ENCODE measurements at places on chromosomes 16 and 17. TPM values are rescaled to one million over a fixed set of nuclear protein-coding genes. Genes with fewer than 3 reads are reported as not detected.

Gene CCDC144A
- total RNA-seq, result 1.2 TPM

- DNase-seq, result no peak
- no peaks in the 10 kb centered on the region for H3K27me3 ChIP-seq
- H3K4me1 ChIP-seq, result no peaks in the 10 kb centered on the region
- no peak overlapping the region for H3K4me3 ChIP-seq
These were observed 9.1 kb downstream of the CHST6 start for GRCh38 chr16:75486014-75486675.

GRCh38 chr16:2003827-2004641 is 5.6 kb downstream of the ZNF598 start:
- H3K4me1 ChIP-seq, result peaks cover 17% of the 10 kb centered on the region
- DNase-seq, result peak; percentile 93
- no peak overlapping the region for H3K4me3 ChIP-seq
- H3K27ac ChIP-seq, result no peak overlapping the region
- no peaks in the 10 kb centered on the region for H3K27me3 ChIP-seq
- H3K36me3 ChIP-seq, result peaks cover 4% of the 10 kb centered on the region

DNA sequence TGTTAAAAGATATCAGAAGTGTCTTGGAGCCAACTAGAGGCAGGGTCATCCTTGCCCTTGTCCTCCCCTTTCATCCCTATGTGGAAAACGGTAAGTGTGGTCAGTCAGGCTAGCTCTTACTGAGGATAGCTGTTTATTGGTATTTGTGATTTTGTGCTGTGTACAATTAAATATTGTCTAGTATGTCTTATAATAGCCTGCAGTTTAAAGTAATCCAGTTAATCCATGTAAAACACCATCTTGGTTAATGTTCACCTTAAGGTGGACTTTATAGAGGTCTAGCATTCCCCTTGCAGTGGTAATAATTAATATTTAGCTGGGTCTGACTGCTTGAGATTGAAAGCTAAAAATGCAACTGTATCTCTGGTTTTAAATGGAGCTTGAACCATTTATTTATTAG is 25.6 kb downstream of the METTL9 start:
- DNase-seq, result no peak
- no peak overlapping the region for H3K4me3 ChIP-seq
- H3K27ac ChIP-seq, result no peak overlapping the region
- H3K4me1 ChIP-seq, result peaks cover 6% of the 10 kb centered on the region
- H3K27me3 ChIP-seq, result no peaks in the 10 kb centered on the region
- H3K36me3 ChIP-seq, result peaks cover 51% of the 10 kb centered on the region
